Astrocyte (in vitro differentiated cells and primary cell): ENCODE measurements at places on chromosomes 2 and 18. TPM values are rescaled to one million over a fixed set of nuclear protein-coding genes. Genes with fewer than 3 reads are reported as not detected.

- no peaks in the 10 kb centered on the region for H3K27me3 ChIP-seq
- peak; percentile 94 for DNase-seq
- H3K4me1 ChIP-seq, result peaks cover 12% of the 10 kb centered on the region
- H3K27ac ChIP-seq, result peak overlapping the region; percentile 53
- no peak overlapping the region for H3K4me3 ChIP-seq
- no peaks in the 10 kb centered on the region for H3K36me3 ChIP-seq
Observed at GRCh38 chr2:213995400-213996105, 415.3 kb upstream of the VWC2L start.

Gene CDCA7
- 4.6 and 5.3 TPM in 2 replicates for total RNA-seq

- H3K27me3 ChIP-seq, result no peaks in the 10 kb centered on the region
- peaks cover 4% of the 10 kb centered on the region for H3K4me1 ChIP-seq
- peak overlapping the region; percentile 28 for H3K27ac ChIP-seq
- no peaks in the 10 kb centered on the region for H3K36me3 ChIP-seq
- DNase-seq, result peak; percentile 61
Observed at GRCh38 chr18:3782901-3783300, 332.9 kb downstream of the TGIF1 start.

Gene TUBA3E
- total RNA-seq, result not detected in 2 replicates

GRCh38 chr18:49666045-49666775, 104.4 kb downstream of the LIPG start:
- no peaks in the 10 kb centered on the region for H3K36me3 ChIP-seq
- H3K27ac ChIP-seq, result no peak overlapping the region
- DNase-seq, result peak; percentile 53
- H3K4me1 ChIP-seq, result peaks cover 14% of the 10 kb centered on the region

DNA sequence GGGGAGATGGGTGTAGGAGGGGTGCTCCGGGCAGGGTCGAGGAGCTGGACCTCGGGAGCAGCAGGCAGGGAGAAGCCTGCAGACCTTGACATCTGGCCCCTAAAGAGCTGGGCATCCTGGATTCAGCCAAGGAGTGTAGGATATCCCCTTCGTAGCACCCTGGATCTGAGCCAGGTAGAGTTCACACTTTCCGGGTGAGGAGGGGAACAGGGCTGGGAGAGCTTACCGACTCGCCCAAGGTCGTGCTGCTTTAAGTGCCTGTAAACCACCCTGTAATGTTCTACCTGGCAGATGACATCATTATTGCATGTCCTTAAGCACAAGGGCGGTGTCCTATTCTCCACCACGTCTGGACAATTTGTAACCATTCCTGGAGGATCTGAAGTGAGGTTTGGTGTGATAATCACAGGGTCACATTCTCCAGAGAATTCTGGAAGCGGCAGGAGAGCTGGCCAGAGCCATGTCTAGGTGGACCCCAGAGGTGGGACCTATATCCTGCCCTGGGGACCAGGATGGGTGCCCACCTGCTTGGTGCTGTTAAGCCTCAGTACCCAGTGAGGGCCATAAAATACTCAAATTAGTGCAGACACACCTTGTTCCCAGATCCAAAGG, 14.6 kb downstream of the ITM2C start:
- no peak overlapping the region for H3K4me3 ChIP-seq
- H3K27me3 ChIP-seq, result no peaks in the 10 kb centered on the region
- H3K4me1 ChIP-seq, result peaks cover 5% of the 10 kb centered on the region
- no peak for DNase-seq
- no peak overlapping the region for H3K27ac ChIP-seq

GRCh38 chr18:71114550-71115210, 825.8 kb downstream of the SOCS6 start:
- H3K27me3 ChIP-seq, result no peaks in the 10 kb centered on the region
- no peak for DNase-seq
- no peaks in the 10 kb centered on the region for H3K4me1 ChIP-seq
- H3K27ac ChIP-seq, result no peak overlapping the region

Gene ALPI
- not detected in 2 replicates for total RNA-seq

Gene KYNU
- total RNA-seq, result 0.72 and 1.2 TPM in 2 replicates

Gene MC5R
- total RNA-seq, result 0.26 and 0.57 TPM in 2 replicates

DNA sequence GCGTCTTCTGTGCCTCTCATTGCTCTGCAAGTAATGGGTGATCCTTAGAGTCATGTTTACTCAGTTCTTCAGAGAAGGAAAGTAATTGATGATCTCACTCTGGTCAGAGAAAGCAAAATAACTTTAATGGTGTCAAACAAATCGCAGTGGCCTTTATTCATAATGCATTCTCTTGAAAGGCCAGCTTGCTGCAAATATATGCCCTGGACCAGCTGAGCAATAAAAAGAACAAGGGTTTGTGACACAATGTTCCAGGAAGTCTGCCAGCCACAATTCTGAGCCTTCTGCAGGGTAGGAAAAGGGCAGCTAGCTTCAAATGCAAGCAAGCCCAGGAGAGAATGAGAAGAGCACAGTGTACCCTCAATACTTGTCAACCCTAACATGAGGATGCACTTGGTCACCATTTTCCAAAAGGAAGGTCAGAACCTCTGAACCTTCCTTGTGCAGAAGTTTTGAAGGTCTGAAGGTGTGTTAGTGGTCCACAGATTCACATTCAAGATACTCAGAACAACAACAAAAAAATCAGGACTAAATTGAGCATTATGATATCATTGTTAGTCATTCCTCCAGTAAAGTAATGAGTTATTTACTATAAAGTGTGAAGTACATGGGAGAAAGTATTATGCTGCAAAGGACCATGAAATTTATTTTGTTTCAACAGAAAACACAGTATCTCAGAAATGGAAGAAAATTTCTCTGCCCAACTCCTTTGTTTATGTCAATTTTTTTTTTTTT, 355.6 kb downstream of the PAX3 start:
- no peak overlapping the region for H3K4me3 ChIP-seq
- H3K36me3 ChIP-seq, result no peaks in the 10 kb centered on the region
- H3K27me3 ChIP-seq, result no peaks in the 10 kb centered on the region
- peak; percentile 22 for DNase-seq

Gene GRP
- total RNA-seq, result not detected in 2 replicates

- no peaks in the 10 kb centered on the region for H3K36me3 ChIP-seq
- H3K27ac ChIP-seq, result no peak overlapping the region
- H3K4me3 ChIP-seq, result no peak overlapping the region
Observed at GRCh38 chr2:69309351-69310110, 77.5 kb downstream of the GFPT1 start.

DNA sequence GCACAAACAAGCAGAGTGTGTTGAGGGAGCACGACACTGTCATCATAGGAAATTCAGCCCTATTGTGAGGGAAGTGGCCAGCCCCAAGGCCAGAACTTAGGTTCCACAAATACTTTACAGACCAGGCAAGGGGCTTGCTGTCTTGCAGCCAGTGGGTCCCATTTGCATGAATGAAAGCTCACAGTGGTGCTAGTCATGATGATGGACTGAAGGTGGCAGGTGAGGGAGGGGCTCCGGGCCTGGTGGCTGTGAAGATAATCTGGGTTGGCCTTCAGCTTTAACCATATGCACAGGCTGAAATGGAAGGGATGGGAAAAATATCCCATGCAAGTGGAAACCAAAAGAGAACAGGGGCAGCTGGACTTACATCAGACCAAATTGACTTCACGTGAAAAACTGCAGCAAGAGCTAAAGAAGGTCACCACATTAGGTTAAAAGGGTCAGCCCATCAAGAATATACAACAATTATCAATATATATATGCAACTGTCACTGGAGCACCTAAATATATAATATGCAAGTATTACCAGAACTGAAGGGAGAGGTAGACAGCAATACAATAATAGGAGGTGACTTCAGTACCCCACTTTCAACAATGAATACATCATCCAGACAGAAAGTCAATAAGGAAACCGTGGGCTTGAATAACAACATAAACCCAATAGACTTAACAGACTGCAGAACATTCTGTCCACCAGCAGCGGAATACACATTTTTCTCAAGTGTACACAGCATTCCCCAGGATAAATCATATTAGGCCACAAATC, 39.6 kb downstream of the DCDC2C start:
- H3K36me3 ChIP-seq, result no peaks in the 10 kb centered on the region
- DNase-seq, result no peak
- H3K4me3 ChIP-seq, result no peak overlapping the region
- H3K27ac ChIP-seq, result no peak overlapping the region
- no peaks in the 10 kb centered on the region for H3K27me3 ChIP-seq
- H3K4me1 ChIP-seq, result no peaks in the 10 kb centered on the region

Gene TEX44
- not detected in 2 replicates for total RNA-seq

- no peak for DNase-seq
- peaks cover 26% of the 10 kb centered on the region for H3K36me3 ChIP-seq
- no peaks in the 10 kb centered on the region for H3K27me3 ChIP-seq
- H3K27ac ChIP-seq, result no peak overlapping the region
- no peak overlapping the region for H3K4me3 ChIP-seq
- H3K4me1 ChIP-seq, result peaks cover 26% of the 10 kb centered on the region
Observed at GRCh38 chr2:27324720-27325119, 1.8 kb upstream of the MPV17 start.

Gene AKAIN1
- not detected in 2 replicates for total RNA-seq

DNA sequence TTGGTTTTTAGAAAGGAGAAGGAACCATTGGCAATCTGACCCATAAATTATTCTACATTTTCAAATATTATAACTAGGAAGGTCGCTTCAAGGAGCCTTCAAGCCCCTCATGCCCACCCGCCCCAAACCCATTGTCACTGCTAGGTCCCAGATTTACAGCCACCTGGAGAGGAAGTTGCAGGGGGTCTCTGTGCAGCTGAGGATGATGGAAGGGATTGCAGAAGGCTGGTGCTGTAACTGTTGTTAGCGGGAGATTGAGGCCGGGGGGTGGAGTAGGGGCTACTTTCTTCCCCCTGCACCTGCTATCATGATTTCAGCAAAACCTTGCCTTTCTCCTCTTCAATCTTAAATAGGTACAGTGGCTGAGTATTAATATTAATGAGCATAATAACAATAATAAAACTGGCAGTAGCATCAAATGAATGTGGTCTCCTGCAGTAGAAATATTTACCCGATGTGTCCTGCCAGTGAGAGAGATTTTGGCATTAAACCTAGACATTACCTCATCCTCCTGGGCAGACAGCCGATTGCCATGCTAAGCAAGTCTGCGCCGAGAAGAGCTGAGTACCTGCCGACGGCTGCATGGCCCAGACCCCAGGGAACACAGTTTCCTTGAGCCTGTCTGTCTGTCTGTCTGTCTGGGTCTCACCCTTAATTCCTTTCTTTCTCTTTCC, 225.4 kb downstream of the FAM210A start:
- no peaks in the 10 kb centered on the region for H3K36me3 ChIP-seq
- H3K4me3 ChIP-seq, result peak overlapping the region; percentile 40
- peaks cover 29% of the 10 kb centered on the region for H3K4me1 ChIP-seq
- peaks cover 3% of the 10 kb centered on the region for H3K27me3 ChIP-seq
- DNase-seq, result peak; percentile 93
- peak overlapping the region; percentile 82 for H3K27ac ChIP-seq

DNA sequence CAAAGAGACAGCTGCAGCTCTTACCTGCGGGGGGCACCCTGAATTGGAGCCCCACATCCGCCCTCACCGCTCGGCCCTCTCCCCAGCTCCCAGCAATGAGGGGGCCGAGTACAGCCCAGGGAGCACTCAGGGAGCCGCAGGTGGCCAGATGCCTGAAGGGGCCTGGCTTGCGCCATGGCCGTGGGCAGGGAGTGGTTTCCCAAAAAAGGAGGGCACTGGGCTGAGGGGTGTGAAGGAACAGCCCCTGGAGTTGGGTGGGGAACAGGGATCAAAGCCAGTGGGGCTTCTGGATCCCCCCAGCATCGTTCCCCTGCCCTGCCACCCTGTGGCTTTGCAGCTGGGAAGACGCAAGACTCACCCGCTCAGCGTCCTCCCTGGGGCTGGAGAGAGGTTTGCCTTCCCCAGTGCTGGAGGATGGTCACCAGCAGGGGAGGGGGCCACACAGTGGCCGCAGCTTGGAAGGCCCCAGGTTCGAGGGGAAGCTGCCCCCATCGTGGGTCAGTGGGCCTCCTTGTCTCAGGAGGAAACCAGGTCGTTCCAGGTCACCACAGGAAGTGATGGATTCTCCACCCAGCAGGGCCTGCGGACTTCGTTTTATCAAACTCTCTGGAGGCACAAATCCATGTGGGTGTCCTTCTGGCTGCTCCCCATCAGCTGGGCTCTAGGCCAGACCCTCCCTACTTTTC, 68.2 kb upstream of the HPCAL1 start:
- no peaks in the 10 kb centered on the region for H3K27me3 ChIP-seq
- H3K36me3 ChIP-seq, result no peaks in the 10 kb centered on the region
- no peak overlapping the region for H3K4me3 ChIP-seq
- no peak overlapping the region for H3K27ac ChIP-seq
- H3K4me1 ChIP-seq, result peaks cover 5% of the 10 kb centered on the region

DNA sequence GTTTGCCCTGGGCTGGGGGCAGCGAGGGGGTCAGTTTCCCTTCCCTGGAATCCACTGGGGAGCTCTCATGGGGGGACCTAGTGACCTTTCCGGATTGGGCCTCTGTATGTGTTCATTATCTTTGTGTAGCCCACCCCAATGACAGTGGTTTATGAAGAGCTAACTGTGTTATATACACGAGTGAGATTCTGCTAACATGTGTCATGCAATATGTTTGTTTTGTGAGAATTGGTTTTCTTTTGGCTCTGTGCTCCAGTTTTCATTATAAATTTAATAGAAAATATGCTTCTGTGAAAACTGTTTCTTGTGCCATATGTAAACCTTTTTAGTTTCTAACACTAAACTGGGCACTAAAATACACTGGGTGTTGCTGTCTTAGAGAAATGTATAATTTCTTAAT, 110.6 kb downstream of the WDSUB1 start:
- no peak for DNase-seq
- no peak overlapping the region for H3K4me3 ChIP-seq
- peaks cover 30% of the 10 kb centered on the region for H3K36me3 ChIP-seq

- peaks cover 3% of the 10 kb centered on the region for H3K27me3 ChIP-seq
- no peak for DNase-seq
- no peaks in the 10 kb centered on the region for H3K36me3 ChIP-seq
- no peak overlapping the region for H3K4me3 ChIP-seq
- H3K27ac ChIP-seq, result no peak overlapping the region
Observed at GRCh38 chr18:49878015-49878414, 64.7 kb upstream of the ACAA2 start.

- no peak for DNase-seq
- no peaks in the 10 kb centered on the region for H3K36me3 ChIP-seq
- peaks cover 4% of the 10 kb centered on the region for H3K27me3 ChIP-seq
- no peaks in the 10 kb centered on the region for H3K4me1 ChIP-seq
- no peak overlapping the region for H3K4me3 ChIP-seq
Observed at GRCh38 chr2:119548516-119549120, 4.4 kb downstream of the CFAP221 start.

- no peaks in the 10 kb centered on the region for H3K4me1 ChIP-seq
- H3K36me3 ChIP-seq, result no peaks in the 10 kb centered on the region
- H3K4me3 ChIP-seq, result no peak overlapping the region
- no peak for DNase-seq
- no peaks in the 10 kb centered on the region for H3K27me3 ChIP-seq
Observed at GRCh38 chr2:210860276-210860675, 303.9 kb downstream of the CPS1 start.

Gene SLC66A2
- total RNA-seq, result 25.3 and 27.6 TPM in 2 replicates

Gene C2orf15
- total RNA-seq, result 0.59 and 0.60 TPM in 2 replicates
